A673 (cell line): ENCODE measurements at places on chromosomes 7 and 10. TPM values are rescaled to one million over a fixed set of nuclear protein-coding genes. Genes with fewer than 3 reads are reported as not detected.

GRCh38 chr7:108301387-108301786 lies 154.8 kb downstream of the NRCAM start:
- DNase-seq, result no peak

DNA sequence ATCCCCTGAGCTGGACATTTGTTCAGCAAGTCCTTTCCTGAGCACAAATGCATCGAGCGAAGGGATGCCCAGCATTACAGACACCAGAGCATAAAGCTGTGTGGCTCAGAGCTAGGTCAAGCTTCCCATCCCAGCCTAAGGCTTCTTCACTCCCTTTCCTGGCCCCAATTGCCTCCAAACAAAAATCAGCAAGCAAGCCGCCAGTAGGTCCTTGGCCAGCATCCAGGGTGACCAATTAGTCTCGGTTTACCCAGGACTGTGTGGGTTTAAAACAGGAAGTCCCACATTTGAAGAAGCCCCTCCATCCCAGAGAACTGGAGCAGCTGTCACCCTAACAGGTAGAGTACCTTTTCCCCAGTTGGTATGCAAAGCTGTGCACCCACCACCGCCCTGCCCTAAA lies 51.2 kb downstream of the PRKAG2 start:
- peak; percentile 66 for DNase-seq

GRCh38 chr10:13993169-13993568 lies 337.6 kb downstream of the FRMD4A start:
- no peak for DNase-seq

- DNase-seq, result no peak
Observed at GRCh38 chr7:139200382-139200781, 30.7 kb upstream of the UBN2 start.

- DNase-seq, result no peak
Observed at GRCh38 chr10:110717781-110718589, 73.8 kb downstream of the RBM20 start.

DNA sequence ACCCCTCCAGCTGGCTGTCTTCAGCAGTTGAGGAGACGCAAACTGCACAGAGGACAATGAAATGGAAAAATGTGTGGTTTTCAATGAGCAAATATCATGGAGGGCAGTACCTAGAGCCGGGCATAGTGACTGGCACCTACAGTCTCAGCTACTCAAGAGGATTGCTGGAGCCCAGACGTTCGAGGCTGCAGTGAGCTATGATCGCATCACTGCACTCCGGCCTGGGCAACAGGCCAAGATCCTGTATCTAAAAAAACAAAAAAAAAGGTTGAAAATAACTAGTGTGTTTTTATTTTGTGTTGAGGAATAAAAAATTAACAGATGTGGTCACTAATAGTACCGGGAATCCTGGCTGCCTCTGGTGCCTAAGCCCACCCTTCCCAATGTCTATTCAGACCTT lies 345.5 kb downstream of the GALNT17 start:
- DNase-seq, result no peak

- no peak for DNase-seq
Observed at GRCh38 chr10:72719941-72720592, 28.1 kb downstream of the MCU start.

- peak; percentile 25 for DNase-seq
Observed at GRCh38 chr7:3082831-3083230, 39.2 kb upstream of the CARD11 start.

DNA sequence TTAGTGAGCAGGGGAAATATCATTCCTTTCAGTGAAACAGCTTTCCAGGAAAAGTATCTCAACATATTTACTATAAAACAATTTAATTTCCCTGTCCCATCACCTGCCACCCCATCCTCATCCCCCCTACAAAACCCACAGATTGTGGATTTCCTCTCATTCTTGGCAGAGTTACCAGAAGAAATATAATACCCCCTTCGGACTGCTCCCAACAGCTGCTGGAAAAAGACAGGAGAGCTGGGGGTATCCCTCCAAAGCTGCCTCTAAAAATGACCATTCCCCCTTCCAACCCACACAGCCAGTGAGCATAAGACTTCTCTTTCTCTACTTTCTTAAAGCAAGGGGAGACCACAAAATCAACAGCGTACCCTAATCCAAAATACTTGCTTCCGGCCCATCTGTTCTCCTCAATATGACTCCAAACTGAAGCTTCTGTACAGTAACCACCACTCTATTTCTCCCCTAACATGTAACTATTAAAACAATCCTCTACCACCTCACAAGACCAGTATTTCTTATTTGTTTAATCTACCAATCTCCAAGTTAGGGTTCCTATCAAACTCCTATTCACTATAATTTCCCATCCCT lies 7.8 kb downstream of the FBXW4 start:
- DNase-seq, result no peak

GRCh38 chr10:1382711-1383110 lies 326.5 kb downstream of the WDR37 start:
- DNase-seq, result no peak

DNA sequence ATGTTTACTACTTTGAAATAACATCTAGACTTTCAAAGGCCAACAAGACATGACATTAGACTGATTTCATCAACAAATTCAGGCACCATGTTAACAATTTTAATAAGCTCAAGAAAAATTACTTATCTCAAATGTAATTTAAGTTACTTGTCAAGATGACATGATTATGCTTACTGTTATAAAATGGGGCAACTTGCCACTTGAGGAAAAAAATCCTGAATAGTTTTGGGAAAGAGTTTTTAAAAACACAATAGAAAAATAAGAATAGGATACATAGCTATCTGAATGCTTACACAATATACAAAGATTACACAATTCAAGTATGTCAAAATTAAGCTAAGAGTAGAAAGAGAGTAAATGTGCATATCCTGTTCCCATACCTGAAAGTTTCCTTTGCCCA lies 85.4 kb downstream of the RNF32 start:
- DNase-seq, result no peak

GRCh38 chr7:48209004-48209600 lies 37.8 kb downstream of the ABCA13 start:
- no peak for DNase-seq

- DNase-seq, result no peak
Observed at GRCh38 chr10:76210211-76210610, 778.8 kb downstream of the LRMDA start.

GRCh38 chr10:61765176-61766087 lies 102.7 kb downstream of the CABCOCO1 start:
- no peak for DNase-seq

NRF1 gene
- 28.7 and 30.2 TPM in 2 replicates for total RNA-seq

WASHC2A gene
- total RNA-seq, result 33.1 and 33.6 TPM in 2 replicates

ANKRD2 gene
- total RNA-seq, result not detected in 2 replicates

CTNNA3 gene
- not detected in 2 replicates for total RNA-seq

CNOT4 gene
- 24.1 and 24.6 TPM in 2 replicates for total RNA-seq

ZNF722 gene
- not detected in 2 replicates for total RNA-seq

CUZD1 gene
- 1.6 and 2.1 TPM in 2 replicates for total RNA-seq
